ENCODE measurements at places on chromosomes 6 and 20. TPM values are rescaled to one million over a fixed set of nuclear protein-coding genes. Genes with fewer than 3 reads are reported as not detected.

DNA sequence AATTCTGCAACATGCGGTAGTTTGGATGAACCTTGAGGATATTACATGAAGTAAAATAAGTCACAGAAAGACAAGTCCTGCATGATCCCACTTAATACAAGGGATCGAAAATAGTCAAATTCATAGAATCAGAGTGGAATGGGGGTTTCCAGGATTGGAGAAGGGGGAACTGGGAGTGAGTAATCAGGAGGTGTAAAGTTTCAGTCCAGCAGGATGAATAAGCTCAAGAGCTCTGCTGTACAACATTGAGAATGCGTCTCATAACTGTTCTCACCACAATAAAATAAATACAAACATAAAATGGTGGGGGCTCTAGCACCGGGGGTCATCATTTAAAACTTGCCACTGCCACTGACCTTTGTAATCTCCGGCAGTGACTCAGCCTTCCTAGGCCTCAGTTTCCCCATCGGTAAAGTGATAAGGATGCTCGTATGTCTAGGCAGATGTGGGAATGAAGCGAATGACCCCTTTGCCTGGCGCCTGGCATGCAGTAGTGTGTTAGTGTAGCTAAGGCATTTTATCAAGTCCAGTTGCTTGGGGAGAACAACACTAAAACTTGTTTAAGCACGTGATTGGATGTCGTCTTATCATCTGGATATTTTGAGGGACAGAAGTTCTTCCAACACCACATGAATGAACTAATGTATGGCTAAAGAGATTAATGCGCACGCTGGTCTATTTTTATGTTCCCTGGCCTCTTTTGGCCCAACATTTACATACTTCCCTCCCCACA is 421.1 kb downstream of the QKI start:
- no peak for DNase-seq

DNA sequence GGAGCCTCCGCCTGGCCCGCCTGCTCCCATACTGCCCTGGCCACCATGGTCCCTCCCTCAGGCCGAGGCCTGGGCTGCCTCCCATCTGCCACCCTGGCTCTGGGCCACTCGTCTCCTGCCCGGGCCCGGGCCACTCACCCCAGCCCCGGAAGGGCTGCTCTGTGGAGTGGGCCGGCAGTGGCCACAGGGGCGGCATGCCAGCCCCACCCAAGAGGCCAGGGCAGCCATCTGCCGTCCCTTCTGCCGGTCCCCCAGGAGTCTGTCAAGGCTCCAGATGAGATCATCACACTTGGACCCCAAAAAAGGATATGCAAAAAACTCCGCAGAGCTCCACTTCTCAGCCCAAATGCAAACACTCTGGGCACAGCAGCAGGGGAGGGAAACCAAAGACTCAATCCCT is 23.8 kb upstream of the TLDC2 start:
- DNase-seq = no peak

Gene PRL
- 0.10 TPM for polyA plus RNA-seq

DNA sequence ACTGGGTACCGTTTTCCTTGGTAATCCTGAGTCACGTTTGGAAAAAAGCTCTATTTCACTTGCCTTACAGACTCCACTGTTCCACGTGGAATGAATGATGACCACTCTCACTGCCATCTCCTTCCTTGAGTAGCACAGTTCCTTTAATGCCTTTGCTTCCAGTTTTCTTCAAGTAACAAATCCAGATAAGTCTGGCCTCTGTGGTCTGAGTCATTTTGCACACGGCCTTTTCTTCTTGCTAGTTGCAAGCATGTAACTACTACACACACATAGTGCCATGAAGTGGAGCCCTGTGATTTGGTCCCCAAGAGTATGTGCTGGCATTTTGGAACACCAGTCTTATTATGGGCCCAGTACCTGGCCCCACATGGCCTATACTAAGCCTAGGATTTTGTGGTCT is 182.8 kb downstream of the SASH1 start:
- DNase-seq = no peak

Gene GRIK2
- 13.7 TPM for polyA plus RNA-seq

Gene SLC22A16
- 0.50 TPM for polyA plus RNA-seq

DNA sequence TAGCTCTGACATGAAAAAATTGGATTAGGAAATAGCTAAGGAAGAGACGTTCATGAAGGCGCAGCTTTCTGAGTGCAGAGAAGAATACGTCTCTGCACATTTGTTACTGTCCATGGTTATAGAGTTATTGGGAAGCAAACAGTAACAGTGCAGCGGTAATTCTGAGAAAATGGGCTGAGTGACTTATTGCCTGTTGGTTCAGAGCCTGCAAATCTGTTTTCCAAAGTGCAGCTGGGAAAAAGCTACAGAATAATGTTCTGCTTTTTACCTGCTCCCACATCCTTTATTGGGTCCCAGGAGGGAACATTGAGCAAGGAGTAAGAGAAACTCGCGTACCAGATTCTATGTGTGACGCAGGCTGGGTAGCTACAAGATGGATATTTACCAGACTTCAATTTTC is 160.2 kb downstream of the BTBD3 start:
- DNase-seq = no peak

DNA sequence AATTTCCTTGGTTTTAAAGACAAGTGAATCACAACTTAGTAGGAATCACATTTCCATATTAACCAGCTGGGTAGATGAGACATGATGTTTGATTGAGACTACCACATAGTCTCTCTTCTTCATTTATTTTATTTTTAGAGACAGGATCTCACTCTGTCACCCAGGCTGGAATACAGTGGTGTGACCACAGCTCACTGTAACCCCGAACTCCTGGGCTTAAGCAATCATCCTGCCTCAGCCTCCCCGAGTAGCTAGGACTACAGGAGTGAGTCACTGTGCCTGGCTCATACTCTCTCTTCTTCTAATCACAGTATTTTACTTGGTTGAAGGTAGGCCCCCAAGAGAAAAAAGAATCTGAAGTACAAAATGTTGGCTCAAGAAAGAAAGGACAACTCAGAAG is 80.2 kb upstream of the ASF1A start:
- no peak for DNase-seq

DNA sequence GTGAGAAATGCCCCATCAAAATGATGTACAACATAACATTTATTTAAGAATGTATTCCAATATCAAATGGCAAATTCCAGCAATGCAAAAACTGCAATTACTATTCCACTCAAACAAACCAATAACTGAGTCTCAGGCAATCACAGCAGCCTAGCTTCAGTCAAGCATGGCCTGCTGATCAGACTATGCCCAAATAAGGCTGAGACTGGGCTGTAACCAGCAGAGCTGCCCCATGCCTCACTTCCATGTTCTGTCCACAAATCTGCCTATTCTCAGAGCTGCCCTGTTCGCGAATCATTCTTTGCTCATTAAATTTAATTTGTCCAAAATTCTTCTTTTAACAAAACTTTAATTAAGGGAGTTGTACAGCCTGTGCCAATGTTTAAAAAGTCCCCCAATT is 155.4 kb downstream of the FNDC1 start:
- DNase-seq = no peak

- peak; percentile 38 for DNase-seq
These were observed 113.9 kb downstream of the NFATC2 start for GRCh38 chr20:51428401-51429143.

Gene ACTR5
- 9.4 TPM for polyA plus RNA-seq

Gene FAM83D
- polyA plus RNA-seq = 15.8 TPM

Gene PLN
- polyA plus RNA-seq = 8.8 TPM

GRCh38 chr6:135520781-135521180 is 23.2 kb upstream of the AHI1 start:
- no peak for DNase-seq

- no peak for DNase-seq
These were observed 72.2 kb downstream of the ATXN1 start for GRCh38 chr6:16688984-16689636.

DNA sequence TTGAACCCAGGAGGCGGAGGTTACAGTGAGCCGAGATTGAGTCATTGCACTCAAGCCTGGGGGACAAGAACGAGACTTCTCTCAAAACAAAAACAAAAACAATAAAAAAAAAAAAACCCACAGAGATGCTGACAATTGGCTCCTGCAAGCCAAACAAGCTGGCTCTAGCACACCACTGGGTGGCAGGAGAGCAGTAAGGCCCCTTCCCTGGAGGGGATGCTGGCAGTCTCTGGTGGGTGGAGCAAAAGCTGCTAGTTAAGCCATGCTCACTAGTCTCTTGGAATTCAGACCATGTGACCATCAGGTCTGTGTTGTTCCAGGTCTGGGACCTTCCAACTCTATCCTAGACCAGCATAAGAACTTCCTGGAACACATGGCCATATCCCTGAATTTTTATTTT is 18.9 kb upstream of the DSN1 start:
- peak; percentile 67 for DNase-seq

GRCh38 chr6:16414205-16414604 is 175.8 kb downstream of the GMPR start:
- no peak for DNase-seq

DNA sequence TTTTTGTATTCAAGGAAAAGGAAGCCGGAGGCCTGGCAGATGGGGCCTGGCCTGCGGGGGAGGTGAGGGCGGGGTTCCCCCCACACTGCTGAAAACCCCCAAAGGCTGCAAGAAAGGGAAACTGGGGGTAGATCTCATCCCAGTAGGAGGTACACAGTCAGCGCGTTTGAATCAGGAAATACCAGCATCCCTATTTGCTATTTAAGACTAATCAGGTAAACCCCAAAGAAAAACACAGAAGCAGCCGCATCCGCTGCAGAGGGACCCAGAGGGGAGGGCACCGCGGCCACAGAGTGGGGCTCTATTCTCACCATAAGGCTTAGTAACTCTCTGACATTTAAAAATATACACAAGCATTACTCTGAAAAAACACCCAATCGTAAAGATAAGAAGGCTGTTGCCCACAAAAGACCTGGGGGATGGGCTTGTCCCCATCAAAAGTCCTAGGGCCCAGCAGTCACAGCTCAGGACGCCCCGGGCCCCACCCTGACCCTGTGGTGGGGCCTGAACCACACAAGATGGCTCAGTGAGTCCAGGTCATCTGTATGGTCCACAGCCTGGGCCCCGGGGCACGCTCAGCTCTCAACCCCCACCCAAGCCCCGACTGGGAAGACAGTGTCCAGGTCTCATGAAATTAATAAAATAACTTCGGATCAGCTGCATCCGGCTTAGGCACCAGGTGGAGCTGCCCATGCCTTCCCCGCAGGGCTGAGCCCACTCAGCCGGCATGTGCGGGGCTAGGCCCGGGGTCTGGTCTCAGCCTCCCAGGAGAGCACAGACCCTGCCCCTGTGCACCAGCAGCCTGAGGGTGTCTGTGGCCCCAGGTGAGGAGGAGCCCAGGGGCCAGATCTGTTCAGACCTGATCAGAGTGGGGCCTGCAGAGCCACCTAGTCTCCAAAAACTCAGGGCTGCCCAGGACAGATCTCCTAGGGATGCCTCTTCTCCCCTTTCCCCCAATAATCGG is 31.0 kb downstream of the KCNQ2 start:
- no peak for DNase-seq

- no peak for DNase-seq
These were observed 92.2 kb downstream of the BACH2 start for GRCh38 chr6:90204327-90205056.

- no peak for DNase-seq
These were observed 6.9 kb upstream of the ADGRB3 start for GRCh38 chr6:68628161-68628560.

DNA sequence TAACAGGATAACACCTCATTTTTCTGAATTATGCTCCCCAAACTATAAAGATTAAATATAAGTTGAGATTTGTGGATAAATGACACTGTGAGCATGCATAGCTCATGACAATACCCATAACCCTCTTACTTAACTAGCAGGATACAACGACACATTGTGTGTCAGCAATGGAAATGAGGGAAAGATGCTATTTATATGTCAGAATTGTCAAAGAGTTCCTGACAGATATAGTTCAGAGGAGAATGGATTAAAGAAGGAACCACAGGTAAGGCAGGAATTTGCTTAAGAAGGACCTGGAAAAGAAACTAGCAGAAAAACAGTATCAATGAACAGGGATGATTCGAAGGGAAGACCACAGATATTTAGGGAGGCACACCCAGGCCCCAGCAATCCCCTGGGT is 591.0 kb downstream of the DHX35 start:
- DNase-seq = no peak

DNA sequence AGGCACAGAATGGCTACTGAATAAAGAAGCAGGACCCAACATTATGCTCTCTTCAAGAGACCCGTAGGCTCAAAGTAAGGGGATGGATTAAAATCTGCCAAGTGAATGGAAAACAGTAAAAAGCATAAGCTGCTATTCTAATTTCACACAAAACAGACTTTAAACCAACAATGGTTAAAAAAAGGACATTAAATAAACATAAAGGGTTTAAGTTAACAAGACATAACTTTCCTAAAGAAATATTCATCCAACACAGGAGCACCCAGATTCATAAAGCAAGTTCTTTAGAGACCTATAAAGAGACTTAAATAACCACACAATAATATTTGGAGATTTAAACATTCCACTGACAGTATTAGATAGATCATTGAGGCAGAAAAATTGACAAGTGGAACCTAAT is 624.5 kb downstream of the RFPL4B start:
- DNase-seq = no peak

- DNase-seq = no peak
These were observed 130.2 kb upstream of the SSTR4 start for GRCh38 chr20:22904905-22905304.

Gene FUT9
- polyA plus RNA-seq = 3.3 TPM

Gene C6orf58
- 2.1 TPM for polyA plus RNA-seq

DNA sequence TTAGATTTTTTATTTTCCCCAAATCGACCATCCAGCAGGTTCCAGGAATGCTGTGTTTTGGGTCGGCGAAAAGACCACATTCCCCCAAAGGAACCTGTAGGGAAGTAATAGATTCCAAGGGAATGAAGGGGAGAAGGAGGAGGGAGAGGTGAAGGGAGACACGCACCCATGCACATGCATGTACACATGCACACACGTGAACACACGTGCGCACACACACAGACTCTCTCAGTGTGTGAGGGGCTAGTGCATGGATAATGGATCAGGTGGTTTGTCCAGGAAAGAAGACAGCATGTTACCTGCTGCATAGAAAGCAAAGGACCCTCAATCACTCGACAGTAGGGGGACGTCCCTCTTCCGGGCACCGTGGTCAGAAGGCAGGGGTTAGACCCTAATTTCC is 52.4 kb upstream of the PDE10A start:
- no peak for DNase-seq

DNA sequence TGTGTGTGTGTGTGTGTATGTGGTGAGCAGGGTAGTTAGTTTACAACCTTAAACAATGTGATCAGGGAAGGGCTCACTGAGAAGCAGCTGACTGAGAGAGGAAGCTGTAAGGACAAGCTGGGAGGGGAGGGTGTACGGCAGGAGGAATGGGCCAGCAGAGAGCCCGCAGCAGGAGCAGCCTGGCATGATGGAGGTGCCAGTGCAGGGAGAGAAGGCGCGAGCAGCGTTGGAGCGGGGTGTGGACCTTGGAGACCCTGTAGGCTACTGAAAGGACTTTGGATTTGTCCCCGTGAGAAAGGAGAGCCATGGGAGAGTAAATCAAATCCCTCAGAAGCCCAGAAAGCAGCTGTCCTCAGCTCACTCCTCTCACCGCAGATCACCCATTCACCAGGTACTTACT is 18.5 kb downstream of the FAM209B start:
- no peak for DNase-seq

- no peak for DNase-seq
These were observed 3.8 kb downstream of the SLC13A3 start for GRCh38 chr20:46647469-46647868.

- DNase-seq = no peak
These were observed 46.6 kb downstream of the SLX4IP start for GRCh38 chr20:10481676-10482075.

Gene C6orf141
- 0.21 TPM for polyA plus RNA-seq

- no peak for DNase-seq
These were observed 156.1 kb downstream of the COL21A1 start for GRCh38 chr6:56091159-56091869.

- no peak for DNase-seq
These were observed 107.0 kb upstream of the DST start for GRCh38 chr6:56749632-56750151.

GRCh38 chr20:21713470-21713869 is 8.0 kb downstream of the PAX1 start:
- no peak for DNase-seq

Gene PTP4A1
- 56.9 TPM for polyA plus RNA-seq
